A549 (cell line): ENCODE measurements at places on chromosomes 6 and 20. TPM values are rescaled to one million over a fixed set of nuclear protein-coding genes. Genes with fewer than 3 reads are reported as not detected.

DNA sequence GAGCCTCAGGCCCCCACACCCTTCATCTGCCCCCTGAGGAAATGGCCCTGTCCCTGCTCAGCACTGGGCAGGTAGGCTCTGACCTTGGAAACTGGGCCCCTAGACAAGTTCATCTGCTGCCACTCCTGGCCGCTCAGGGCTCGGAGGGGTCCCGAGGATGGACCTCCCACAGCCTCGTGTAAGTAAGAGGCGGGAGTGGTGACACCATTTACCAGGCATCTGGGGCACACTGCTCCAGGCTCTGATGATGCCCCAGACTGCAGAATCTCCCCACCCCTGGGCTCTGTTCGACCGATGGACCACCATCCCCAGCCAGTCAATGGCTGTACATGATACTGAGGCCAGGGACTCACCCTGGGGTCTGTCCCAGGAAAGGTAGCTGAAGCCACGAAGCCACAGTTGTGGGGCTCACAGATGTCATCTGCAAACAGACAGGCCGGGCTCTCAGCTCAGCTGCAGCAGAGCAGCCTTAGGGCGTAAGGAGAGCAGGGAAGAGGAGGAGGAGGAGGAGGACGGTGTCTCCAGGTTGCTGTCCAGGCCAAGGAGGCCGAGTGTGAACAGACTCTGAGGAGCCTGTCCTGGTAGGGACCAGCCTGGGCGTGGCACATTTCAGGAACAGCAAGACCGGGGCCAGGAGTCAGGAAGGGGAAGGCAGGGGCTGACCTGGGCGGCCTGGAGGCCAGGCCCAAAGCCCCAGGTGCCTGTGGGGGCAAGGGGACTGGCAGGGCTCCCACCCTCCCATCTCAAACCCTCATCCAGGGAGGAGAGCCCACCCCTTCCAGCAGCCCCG is 300.4 kb downstream of the TAF4 start:
- DNase-seq = no peak

- DNase-seq = no peak
Observed at GRCh38 chr20:19621072-19621471, 137.0 kb upstream of the RIN2 start.

DNA sequence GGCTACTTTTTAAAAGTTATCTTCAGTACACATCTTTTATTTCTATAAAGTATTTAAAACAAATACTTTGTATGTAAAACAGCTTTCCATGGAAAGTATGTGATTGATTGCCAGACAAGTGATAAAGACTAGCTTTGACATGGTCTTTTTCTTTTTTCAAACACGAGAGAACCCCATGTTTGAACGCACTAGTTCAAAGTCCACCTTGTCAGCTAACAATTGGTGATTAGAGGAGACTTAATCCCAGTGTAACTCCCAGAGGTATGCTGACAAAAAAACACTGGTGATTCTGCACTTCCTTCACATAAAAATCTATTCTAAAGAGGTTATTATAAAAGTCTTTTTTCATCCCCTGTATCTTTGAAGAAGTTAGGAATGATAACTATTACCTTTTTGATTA is 438.1 kb downstream of the GJA1 start:
- no peak for DNase-seq

GRCh38 chr20:21102603-21103311 is 3.4 kb downstream of the LINC00237 start:
- DNase-seq = no peak

- no peak for DNase-seq
Observed at GRCh38 chr20:46176739-46177378, 58.7 kb downstream of the CD40 start.

DNA sequence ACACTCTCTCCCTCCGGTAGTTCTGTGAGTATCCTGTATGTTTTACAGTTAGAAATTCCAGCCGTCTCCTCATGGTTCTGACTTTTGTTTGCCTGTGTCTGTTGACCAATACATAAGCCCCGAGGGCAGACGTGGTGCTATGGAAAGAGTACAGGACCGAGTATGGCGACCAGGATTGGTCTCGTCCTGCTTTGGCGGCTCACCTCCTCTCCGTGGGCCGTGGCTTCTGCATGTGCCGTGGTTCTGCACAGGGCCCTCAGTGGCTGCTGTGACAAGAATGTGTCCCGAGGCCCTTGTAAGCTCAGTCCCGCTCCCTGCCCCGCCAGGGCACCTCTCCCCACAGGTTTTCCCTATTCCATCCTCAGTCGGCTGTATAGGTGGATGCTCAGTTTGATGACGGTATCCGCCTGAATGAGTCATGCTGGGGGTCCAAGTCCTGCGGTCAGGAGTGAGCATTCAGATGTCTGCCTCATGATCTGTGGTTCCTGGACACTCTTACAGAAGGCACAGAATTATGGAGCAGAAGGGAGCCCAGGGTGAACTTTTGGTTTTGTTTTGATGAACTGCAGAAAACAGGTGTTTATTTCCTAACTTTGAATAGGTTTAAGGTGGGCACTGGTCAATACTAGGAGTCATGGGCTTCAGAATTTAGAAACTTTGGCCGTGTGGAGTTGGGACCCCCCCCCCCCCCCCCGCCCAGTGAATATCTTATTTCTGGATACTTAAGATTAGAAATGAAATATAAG is 1.2 kb downstream of the ARFGAP1 start:
- peak; percentile 62 for DNase-seq

DNA sequence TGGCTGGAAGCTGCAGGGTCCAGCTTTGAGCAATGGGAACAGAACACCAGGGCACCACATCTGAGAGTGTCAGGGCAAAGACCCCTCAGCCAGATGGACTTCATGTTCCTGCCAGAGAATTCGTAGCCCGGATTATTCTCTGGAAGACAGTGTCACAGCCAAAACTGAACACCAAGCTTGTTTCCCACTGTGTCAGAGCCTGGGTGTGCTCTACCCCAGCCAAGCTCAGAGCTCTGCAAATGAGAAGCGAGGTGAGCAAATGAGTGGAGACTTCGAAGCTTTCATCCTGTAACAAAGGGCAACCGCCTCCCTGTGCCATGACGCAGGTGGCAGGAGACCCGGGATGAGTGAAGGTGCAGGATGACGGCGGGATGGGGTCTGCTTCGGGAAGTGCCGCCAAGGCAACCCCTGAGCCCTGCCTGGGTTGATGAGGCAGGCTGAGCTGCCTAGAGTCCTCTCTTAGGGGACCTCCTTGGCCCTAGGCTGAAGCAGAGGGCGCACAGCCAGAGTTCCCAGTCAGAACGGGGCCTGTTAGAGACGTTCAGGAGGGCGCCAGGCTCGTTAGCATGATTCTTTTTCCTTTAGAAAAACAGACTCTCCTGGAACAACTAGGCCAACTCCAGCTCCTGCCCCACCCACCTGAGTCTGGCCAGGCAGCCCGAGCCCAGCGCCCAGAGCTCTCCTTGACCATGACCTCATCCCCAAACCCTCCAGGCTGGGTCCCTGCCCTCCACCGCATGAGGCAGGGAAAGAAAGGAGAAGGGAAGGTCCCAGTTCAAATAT is 187.7 kb downstream of the SOD2 start:
- DNase-seq = no peak

- no peak for DNase-seq
Observed at GRCh38 chr20:49118307-49118706, 69.8 kb downstream of the STAU1 start.

- DNase-seq = no peak
Observed at GRCh38 chr6:20159781-20160540, 52.3 kb downstream of the MBOAT1 start.

GRCh38 chr6:106160189-106160588 is 74.1 kb downstream of the PRDM1 start:
- no peak for DNase-seq

DNA sequence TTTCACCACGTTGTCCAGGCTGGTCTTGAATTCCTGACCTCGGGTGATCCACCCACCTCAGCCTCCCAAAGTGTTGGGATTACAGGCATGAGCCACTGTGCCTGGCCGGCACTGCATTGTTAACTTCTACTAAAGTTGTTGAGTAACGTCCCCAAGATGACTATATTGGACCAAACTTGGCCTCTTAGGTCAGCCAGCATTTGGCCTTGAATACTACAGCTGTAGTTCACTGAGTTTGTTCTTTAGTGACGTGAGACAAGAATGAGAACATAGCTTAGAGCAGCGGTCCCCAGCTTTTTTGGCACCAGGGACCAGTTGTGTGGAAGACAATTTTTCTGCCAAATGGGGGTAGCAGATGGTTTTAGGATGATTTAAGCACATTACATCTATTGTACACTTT is 237.1 kb downstream of the TBC1D7 start:
- no peak for DNase-seq

- no peak for DNase-seq
Observed at GRCh38 chr6:151900256-151900655, 92.8 kb downstream of the ESR1 start.

- no peak for DNase-seq
Observed at GRCh38 chr6:4066029-4066755, 12.7 kb downstream of the FAM217A start.

DNA sequence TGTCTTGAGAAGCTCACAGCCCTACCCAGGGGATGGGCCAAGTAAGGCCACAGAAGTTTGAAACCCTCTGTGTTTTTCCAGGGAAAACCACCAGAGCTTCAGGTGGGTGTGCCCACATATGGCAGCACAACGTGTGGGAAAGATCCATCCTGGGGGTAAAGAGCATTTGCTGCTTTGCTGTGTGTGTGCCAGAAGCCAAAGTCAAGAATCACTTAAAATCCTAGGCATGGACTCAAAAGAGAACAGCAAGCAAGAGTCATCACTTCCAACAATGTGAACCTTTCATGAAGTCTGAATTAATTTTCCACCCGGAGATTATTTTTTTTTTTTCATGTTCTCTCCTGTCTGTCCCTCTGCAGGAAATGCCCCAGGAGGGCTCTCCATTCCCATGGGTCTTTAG is 308.2 kb upstream of the SGK1 start:
- peak; percentile 9 for DNase-seq

DNA sequence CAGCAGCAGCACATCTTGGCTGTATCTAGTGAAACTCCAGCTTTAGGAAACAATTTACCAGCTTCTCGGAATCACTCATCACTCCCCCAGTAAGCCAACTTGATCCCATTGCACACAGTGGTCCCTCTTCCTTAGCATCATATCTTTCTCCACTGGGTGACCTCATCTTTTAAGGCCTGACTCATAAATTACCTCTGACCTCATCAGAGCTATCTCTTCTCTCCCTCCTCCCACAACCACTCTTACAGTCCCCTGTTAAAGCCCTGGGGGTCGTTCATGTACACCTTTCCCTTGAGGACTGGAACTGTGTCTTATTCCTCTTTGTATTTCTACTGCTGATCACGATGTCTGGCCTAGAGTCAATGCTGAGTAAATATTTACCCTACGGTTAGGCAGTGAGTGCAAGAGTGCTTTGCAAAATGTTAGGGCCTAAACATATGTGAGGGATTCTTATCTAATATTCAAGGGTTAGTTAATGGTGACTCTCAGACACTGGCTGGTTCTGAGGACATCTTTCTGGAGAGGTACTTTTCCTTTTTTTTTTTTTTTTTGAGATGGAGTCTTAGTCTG is 187.2 kb downstream of the LRFN2 start:
- DNase-seq = no peak

DNA sequence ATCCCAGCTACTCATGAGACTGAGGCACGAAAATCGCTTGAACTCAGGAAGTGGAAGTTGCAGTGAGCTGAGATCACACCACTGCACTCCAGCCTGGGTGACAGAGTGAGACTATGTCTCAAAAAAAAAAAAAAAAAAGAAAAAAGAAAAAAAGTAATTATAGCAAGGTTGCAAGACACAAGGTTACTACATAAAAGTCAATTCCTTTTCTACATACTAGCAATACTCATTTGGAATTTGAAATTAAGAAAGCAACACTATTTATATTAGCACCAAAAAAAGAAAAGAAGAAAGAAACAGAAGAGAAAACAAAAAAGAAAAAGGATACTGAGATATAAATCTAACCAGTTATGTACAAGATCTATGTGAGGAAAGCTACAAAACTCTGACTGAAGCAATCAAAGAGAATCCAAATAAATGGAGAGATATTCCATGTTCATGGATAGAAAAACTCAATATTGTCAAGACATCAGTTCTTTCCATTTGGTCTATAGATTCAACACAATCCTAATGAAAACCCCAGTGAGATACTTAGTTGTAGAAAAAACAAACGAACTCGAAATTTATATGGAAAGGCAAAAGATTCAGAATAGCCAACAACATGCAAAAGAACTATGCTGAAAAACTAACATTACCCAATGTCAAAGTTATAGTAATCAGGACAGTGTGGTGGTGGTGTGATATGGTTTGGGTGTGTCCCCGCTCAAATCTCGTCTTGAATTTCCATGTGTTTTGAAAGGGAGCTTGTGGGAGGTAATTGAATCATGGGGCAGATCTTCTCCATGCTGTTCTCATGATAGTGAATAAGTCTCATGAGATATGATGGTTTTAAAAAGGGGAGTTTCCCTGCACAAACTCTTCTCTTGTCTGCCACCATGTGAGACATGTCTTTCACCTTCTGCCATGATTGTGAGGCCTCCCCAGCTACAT is 73.3 kb downstream of the GPX5 start:
- DNase-seq = no peak

The RCAN2 gene
- not detected in 3 replicates for polyA plus RNA-seq

The EBF4 gene
- 1.5 to 3.2 TPM (median 2.8 TPM) in 3 replicates for polyA plus RNA-seq

The ERGIC3 gene
- 228 to 252 TPM (median 239 TPM) in 3 replicates for polyA plus RNA-seq

The CLIC5 gene
- not detected in 3 replicates for polyA plus RNA-seq

The KIAA0408 gene
- polyA plus RNA-seq = 2.7 to 3.0 TPM (median 2.9 TPM) in 3 replicates

The EFCAB8 gene
- polyA plus RNA-seq = not detected in 3 replicates

The WFDC2 gene
- 0.22 TPM in 1 of 3 replicates, not detected in the others for polyA plus RNA-seq

The SIRPB2 gene
- not detected in 3 replicates for polyA plus RNA-seq

The ZC3H12D gene
- polyA plus RNA-seq = 0.04 to 0.05 TPM (median 0.04 TPM) in 3 replicates

The GMPR gene
- polyA plus RNA-seq = 0.23 to 0.53 TPM (median 0.26 TPM) in 3 replicates

The UNC5CL gene
- polyA plus RNA-seq = 0.79 to 1.2 TPM (median 1.1 TPM) in 3 replicates

The CCR6 gene
- polyA plus RNA-seq = not detected in 3 replicates
